Bone marrow (tissue), 2 donors: ENCODE measurements at places on chromosomes 13 and 19.

DNA sequence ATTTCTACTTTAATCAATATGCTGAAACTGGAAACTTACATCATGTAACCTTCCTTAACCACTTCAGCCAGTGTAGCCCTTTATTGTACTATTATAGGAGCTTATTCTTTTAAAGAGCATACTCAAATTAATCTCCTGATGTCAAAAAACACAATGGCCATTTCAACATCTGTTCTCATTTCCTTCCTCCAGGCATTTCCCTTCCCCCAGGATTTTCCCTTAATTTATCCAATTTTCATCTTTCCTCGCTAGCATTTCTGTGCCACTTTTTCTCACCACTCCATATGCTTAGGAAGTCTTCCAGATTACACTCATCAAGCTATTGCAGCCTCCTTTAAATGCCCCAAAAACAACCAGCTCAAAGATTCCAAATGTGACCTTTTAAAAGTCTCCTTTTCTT, 265.0 kb downstream of the PCDH9 start:
- no peak for DNase-seq

DNA sequence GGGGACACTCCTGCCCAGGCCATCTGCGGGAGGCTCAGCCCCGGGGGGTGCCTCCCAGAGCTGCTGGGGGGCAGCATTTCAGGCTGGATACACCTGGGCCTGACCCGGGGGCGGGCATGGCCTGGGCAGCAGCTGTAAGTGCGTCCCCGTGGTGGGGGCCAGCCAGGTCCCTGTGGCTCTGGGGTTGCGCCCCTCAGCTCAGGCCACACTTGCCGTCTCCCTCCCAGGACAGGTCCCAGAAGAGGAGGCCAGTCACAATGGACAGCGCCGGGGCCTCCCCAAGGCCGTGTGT, 11.6 kb downstream of the CBARP start:
- no peak for DNase-seq

DNA sequence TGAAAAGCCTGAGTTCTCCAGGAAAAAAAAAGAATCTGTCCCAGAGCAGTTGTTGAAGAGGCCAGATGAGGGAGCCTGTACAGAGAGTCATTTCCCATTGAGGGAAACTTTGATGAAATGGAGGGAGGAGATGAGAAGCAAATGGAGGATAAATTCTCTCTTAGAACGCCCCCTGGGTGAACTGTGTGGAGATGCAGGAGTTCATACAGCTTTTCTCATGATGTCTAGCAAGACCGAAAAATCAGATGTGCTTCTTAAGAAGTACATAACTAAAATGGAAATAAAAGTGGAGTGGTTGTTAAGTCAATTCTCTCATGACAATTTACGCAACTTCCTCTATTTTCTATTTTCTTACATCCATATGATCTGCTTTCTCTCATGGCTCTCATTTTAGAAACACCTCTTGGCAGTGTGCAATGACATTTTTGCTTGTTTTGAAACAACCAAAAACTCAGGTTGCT, 1263.1 kb downstream of the PCDH9 start:
- DNase-seq = no peak

DNA sequence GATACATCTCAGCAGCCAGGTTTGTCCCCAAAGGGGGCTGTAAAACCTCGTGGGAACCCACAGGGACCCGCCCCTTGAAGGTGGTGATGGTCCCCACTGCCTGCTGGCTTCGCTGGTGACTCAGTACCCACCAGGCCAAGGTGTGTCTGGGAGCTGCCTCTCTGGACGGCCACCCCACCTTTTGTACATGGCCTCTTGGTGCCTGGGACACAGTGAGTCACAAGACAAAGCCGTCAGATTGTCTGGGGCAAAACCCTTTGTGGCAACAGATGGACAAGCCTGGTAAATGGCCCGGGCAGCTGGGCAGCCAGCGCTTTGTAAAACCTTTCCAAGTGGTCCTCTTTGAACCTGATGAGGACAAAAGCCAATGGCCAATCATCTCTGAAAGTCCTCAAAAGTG, 27.9 kb upstream of the KLF2 start:
- DNase-seq = no peak

DNA sequence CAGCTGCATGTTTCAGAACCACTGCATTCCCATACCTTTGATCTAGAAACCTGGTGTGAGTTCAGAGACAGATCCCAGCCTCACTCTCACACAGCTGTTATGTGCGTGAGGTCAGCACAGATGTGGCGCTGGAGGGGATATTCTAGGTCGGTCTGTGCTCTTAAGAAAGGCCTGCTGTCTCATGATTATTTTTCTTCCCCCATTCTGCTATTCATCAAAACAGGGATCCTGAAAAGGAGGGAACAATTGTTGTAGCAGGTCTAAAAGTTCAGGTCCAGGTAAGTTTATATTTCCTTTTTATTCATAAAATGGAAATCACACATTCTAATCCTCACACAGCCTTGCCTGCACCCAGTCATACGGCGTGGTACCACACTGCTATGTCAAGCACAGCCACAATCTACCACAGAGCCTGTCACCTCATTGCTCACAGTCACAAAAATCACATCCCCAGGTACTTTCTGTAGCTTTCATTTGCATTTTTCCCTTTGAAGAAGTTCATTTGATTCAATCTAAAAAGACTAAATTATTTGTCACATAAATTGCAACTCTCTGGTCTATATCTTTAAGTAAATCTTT, 867 bp downstream of the ZNF546 start:
- DNase-seq = no peak

- no peak for DNase-seq
Observed at GRCh38 chr19:41357746-41358145, 4.0 kb upstream of the TGFB1 start.

- DNase-seq = no peak
Observed at GRCh38 chr13:67330149-67330548, 100.0 kb upstream of the PCDH9 start.

DNA sequence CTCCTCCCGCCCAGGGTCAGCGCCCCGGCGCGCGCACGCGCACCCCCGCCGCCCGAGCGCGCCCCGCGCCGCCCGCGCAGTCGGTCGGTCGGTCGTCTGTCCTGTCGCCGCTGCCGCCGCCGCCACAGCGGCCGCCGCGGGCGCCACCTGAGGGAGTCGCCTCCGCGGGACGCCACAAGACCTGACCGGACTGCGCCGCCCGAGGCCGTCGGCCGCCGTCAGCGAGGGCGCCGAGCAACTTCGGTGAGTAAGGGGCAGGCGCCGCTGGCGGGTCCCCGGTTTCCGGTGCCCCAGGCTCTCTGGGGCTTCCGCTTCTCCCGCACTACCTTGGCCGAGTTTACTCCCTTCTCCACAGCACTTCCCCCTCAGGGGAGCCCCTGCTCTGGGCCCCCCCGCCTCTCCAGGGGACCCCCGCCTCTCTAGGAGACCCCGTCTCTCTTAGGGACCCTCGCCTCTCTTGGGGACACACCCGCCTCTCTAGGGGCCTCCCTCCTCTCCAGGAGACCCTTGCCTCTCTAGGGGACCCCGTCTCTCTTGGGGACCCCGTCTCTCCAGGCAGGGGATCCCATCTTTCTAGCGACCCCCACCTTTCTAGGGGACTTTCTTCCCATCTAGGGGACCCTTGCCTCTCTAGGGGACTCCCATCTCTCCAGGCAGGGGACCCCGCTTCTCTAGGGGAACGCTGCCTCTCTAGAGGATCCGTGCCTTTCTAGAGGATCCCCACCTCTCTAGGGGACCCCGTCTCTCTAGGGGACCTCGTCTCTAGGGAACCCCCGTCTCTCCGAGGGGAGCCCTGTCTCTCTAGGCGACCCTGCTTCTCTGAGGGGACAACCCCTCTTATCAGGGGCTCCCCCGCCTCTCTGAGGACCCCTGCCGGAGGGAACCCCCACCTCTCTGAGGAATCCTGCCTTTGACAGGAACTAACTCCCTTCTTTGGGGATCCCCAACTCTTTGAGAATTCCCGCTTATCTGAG, 19.3 kb upstream of the GATAD2A start:
- peak; percentile 80 for DNase-seq

- no peak for DNase-seq
Observed at GRCh38 chr19:10226376-10227025, 4.6 kb downstream of the S1PR2 start.

GRCh38 chr19:7912697-7913564, 1.7 kb upstream of the TGFBR3L start:
- no peak for DNase-seq

DNA sequence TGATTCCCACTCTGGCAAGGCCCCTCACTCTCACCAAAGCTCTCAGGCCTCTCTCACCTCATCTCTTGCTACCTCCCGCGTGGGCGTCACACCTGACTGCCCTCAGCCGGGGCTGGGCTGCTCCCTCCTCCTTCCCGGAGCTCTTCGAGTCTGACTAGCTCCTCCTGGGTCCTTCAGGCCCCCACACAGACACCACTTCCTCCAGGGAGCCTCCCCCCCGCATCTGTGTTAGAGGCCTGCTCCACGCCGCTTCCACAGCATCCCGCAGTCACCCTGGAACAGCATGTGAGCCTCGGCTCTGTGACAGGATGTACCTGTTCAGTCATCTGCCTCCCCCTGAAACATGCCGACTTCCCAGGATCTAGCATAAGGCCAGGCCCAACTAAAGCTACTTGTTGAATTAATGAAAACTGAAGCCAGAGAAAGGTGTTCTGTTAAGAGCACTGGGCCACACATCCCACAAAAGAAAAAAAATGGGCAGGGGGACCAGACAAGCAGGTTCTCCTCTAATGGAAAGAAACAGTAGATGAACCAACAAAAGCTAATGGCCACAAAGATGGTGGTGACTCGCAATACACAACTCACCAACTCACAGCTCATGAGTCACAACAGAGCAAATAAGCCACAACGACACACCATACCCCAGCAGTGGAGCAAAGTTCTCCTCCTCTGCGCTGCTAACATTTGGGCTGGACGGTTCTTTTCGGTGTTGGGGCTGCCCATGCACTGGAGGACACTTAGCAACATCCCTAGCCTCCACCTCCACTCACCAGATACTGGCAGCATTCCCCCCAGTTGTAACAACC, 3.0 kb downstream of the PPP6R1 start:
- peak; percentile 20 for DNase-seq

- no peak for DNase-seq
Observed at GRCh38 chr19:7397687-7398086, 49.0 kb downstream of the ARHGEF18 start.

DNA sequence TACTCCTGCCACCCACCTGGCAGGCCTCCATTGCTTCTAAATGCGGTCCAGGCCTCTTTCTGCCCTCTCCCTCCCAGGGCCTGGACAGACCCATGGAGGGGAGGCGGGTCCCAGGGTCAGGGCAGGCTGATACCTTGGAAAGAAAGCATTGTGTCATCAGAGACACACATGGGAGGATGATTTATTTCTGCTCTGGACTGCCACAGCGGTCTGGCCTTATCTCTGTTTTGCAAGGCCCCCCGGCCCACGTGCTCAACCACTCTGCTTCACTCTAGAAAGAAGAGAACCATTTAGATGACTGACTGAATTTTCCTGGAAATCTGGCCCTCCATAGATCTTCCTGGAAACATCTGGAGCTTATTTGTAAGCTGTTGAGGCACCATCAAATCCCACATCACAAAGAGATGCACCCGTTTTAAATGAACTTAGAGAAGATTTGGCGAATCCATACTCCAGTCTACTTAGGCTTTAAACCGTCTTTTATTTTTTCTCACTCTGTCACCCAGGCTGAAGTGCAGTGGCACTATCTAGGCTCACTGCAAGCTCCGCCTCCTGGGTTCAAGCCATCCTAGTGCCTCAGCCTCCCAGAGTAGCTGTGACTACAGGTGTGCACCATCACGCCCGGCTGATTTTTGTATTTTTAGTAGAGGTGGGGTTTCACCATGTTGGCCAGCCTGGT, 48.3 kb upstream of the URI1 start:
- peak; percentile 35 for DNase-seq
